ENCODE measurements at places on chromosomes 11 and 22.

GRCh38 chr11:8332196-8332595 lies 68.5 kb upstream of the LMO1 start:
- DNase-seq = no peak

GRCh38 chr11:111512296-111513239 lies at the start of gene BTG4:
TSS of gene BTG4 (minus strand) at chr11:111512386. CDS start at chr11:111498776, 13,610 bp downstream.
- DNase-seq = no peak

GRCh38 chr11:121250843-121251242 lies 41.7 kb upstream of the SC5D start:
- DNase-seq = no peak

- no peak for DNase-seq
These were observed 32.0 kb upstream of the TH start for GRCh38 chr11:2203440-2204259.

DNA sequence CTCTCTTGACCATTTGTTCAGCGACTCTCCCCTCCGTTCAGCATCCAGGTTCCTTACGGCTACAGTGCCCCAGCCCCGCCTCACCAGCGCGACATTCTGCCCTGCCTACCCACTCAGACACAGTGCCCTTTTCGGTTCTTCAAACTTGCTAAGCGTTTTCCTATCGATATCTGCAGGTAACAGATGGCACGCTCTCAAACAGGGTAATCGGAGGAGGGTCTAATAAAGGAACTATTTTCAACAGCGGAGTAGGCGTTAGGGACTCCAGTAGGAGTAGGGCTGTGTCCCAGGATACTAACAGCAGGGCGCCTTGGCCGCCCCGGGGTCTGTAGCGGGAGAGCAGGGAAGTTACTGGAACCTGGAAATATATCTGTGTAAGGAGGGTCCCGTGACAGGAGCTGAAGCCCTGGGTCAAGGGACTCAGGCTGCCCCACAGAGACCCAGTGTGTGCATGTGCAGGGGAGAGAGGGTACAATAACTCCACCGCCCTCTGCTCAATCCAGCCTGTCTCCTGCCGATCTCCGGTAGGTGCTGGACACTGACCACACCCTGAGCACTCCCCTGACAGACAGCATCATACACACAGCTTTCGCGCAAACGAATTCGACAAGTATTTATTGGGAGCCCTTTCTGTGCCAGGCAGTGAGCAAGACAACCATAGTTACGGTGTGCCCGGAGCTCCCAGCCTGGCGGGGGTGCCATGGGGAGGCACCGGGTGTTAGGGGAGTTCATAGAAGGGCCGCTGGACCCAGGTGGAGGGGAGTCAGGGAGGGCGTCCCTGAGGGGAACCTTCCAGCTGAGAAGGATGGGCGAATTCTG lies 2.1 kb downstream of the KLHL35 start:
- no peak for DNase-seq

DNA sequence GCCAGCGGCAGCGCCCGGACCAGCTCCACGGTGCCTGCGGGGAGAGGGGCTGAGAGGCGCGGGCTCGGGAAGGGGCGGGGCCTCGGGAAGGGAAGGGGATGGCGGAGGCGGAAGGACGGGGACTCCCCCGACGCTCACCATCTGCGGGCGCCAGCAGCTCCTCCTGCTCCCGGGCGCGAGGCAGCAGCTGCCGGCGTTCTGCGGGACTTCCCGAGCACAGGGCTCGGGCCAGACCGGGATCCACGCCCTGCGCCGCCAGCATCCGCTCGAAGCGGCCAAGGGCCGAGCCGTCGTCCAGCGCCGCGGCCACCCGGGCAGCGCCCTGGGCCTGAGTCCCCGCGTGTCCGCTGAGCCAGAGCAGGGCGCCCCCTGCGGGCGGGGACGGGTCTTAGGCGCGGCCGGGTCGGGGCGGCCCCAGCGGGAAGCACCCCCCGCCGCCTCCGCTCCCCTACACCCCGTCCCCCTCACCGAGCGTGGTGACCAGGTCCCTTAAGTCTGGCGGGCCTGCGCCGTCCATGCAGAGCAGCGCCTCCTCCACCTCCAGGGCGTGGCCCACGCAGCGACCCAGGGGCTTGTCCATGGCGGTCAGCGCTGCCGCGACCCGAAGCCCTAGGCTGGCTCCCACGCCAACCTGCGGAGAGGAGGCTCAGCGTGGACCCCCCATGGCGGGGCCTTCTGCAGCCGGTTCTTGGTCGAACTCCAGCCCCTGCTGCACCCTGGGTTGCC lies 873 bp upstream of the SCO2 start:
- no peak for DNase-seq

GRCh38 chr22:22547692-22548300 lies 11.3 kb downstream of the PRAME start:
- no peak for DNase-seq

DNA sequence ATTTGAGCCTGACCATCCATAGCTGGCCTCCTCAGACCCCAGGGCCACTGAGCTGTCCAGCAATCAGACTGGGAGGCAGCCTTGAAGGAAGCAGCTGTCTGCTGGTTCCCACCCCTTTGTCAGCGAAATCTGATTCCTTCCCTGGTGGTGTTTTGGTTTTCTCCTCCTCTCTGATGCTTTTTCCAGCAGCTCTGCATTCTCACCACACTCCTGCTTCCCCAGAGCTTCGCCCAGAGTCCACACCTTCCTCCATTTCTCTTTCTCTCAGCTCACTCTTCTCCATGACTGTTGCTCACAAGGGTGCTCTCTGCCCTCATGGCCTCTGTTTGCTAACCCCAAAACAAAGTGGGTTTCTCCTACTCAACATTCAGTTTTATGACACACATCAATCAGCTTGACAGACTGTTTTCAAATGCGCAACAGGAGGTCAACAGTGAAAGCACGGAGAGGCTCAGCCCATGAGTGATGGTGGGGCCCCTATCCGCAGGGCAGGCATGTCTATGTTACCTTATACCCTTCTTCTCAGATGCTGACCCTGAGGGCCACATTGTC lies 130.6 kb upstream of the MTNR1B start:
- DNase-seq = no peak

DNA sequence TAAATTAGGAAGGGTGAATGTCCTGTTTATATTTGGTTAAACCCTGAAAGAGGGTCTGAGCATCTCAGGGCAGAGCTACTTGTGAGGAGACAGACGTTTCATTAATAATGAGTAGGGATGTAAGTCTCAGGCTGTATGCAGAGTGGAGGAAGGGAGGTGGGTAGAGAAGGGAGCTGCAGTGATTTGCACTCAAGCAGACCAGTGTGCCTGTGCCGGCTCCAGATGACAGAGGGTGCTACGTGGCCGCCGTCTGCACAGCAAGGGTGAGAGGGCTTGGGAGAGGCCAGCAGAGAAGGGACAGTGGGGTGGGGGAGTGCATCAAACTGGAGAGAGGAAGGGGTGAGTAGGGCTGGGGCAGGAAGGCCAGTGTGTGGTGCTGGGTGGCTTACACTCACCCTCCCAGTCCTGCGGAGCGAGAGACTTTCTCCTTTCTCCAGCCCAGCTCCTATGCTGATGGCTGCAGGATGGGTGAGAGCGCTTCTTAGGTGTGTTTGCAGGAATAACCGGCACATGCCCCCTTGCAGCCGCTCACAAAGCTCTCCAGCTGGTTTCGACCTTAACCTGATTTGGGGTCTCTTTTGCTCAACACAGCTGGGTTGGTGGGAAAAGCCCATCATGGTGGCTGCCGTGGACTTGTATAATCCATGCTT lies 130.6 kb downstream of the ST3GAL4 start:
- DNase-seq = no peak

DNA sequence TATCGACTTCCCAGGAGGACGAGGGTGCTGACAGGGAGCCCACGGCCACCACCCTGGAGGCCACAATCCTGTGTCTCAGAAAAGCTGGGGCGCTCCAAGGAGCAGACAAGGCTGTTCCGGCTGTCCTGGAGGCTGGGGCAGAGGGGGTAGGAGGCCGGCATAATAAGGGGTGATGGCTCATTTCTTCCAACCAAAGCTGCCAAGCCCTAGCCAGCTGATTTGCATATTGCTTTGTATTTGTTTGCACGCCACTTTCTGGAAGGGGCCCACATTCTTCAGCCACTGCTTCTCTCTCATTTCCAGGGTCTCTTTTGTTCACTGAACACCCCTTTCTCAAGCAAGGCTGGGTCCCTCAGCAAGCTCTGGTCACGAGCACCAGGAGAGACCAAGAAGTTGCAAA lies 4.7 kb downstream of the PDE2A start:
- no peak for DNase-seq

- no peak for DNase-seq
These were observed 179.6 kb downstream of the MPPED1 start for GRCh38 chr22:43591380-43591779.

DNA sequence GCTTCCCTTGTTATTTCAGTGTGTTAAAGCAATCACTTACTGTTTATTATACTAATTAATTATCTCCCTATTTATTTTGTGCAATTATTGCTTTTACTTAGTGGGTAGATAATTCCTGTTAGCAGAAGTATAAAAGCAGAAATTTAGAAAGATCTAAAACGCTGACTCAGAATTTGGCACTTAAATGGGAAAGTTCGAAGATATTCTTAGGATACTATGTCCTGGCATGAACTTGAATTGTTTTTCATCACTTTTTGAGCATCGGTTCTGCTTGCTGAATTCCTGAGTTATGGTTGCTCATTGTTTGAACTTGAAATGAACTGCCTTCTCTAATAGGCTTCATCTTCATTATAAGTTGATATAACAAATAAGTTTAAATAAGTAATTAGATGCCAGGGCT lies 325.4 kb downstream of the JRKL start:
- DNase-seq = no peak

- DNase-seq = no peak
These were observed 65.0 kb upstream of the PTPRJ start for GRCh38 chr11:47915374-47915773.

DNA sequence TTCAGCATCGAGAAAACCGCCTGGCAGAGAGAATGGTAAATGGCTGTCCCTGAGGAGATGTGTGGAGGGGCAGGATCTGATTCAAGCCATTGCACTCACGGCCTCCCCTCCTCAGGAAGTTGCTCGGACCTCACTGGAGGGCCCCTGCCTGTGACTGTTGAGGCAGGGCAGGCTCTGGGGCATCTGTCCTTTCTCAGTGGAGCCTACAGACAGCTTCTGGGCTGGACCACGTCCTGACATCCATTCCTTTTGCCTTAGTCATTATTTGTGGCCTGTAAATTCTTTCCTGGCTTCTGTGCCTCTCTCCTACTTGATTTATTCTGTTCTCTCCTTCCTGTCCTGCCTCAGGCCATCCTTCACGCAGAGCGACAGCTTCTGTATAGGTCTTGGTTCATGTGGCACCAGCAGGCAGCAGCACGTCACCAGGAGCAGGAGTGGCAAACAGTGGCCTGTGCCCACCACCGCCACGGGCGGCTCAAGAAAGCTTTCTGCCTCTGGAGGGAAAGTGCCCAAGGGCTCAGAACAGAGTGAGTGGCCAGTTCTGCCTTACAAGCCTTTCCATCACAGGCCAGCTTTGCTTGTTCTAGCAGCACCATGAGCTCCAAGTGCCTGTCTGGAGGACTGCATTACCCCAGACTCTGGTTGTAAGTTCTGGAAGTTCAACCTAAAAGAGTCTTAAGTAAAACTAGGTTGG lies 59.6 kb downstream of the PISD start:
- no peak for DNase-seq

DNA sequence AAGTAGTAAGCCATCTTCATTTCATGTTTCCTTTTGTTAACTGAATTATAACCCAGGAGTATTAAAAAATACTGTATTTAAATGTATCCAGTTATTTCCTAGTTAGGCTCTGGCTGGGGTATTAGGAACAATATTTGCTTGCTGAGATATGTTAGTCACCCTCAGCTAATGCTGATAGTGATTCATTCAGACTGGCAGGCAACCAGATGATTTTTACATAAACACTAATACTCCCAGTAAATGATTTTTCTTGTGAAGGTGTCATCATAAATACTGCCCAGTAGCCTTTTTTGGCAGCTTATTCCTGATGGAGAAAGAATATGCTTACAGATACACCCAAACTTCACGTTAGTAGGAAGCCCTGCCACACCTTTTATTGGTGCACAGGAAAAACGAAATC lies 8.1 kb downstream of the YWHAH start:
- DNase-seq = no peak

GRCh38 chr22:47204002-47204979 lies 441.8 kb downstream of the TBC1D22A start:
- no peak for DNase-seq

DNA sequence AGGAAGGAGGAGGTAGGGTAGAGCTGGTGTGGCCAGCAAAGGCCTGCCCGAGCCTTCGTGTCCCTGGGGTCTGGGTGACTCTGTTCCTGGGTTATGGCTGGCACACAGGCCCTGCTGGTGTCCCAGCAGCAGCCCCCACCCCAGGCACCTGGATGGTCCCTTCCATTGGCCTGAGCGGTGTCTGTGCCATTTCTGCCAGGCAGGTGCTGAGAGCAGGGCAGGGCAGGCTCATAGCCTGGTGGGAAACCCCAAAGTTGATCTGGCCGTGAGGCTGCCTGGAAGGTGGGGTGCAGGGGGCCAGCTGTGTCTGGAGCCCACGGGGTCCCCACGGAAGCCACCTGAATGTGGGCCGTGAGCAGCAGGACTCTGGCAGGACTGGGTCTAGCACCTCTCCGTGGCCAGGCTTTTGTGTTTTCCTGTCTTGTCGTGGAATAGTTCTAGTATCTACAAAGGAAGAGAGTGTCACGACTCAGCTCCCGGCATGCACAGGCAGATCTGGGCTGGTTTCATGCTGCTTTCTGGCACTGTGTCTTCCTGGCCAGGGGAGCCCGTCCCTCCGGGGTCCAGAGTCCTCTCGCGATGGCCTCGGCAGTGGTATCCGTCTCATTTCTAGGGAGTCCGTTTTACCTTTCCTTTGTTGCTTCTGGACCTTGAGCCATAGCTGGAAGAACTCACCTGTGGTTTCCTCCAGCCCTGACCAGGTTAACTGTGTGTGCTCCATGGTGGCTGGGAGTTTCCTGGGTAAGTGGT lies 83.7 kb downstream of the KCNQ1 start:
- no peak for DNase-seq

GRCh38 chr11:369336-370018 lies at the start of gene B4GALNT4:
TSS of gene B4GALNT4 (plus strand) at chr11:369499. CDS start at chr11:369804, 305 bp downstream.
- DNase-seq = peak; percentile 68

GRCh38 chr22:27514601-27515523 lies 286.7 kb downstream of the MN1 start:
- no peak for DNase-seq

DNA sequence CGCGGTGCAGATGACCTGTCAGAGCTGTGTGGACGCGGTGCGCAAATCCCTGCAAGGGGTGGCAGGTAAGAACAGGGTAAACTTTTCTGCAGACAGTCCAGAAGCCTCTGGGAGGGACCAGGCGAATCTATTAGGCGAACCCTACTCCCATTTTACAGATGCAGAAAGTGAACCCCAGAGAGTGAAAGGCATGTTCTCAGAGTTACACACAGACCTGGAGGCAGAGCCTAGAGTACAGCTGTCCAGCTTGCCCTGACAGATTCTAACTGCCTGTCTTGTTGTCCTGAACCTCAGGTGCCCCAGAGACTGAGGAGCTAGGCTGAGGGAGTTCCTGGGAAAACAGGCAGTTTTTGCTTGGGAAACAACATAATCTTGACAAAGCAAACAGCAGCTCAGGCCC lies 665 bp downstream of the CCS start:
- no peak for DNase-seq

GRCh38 chr11:96393753-96394348 lies 4.0 kb downstream of the JRKL start:
- no peak for DNase-seq

All from putamen (tissue), 1 donor.